Hematopoietic multipotent progenitor cell treated with erythropoietin and hydrocortisone succinate and interleukin-3 and kit ligand, for 4 days (in vitro differentiated cells): ENCODE measurements at places on chromosomes 5 and 9.
A peak's percentile ranks its signal among the peaks of the same experiment; 100 is the strongest.

DNA sequence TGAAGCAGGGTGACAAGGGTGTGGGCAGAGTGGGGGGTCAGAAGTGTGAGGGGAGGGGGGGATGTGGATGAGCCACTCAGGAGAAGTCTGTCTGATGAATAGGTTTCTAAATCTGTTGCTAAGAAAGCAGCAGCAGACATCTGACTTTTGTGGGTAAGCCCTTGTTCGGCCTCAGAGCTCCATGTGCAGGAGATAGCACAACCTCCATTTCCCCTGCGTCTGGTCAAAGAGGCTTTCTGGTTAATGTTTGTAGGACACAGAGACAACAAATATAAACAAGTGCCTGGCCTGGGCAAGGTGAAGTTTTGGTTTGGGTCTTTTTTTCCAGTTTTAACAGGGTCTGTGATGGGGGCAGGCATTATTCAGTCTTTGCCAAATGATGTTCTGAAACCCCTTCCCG is 57.0 kb upstream of the GNE start:
- DNase-seq: no peak

- DNase-seq: no peak
These were observed 54.6 kb upstream of the KCNIP1 start for GRCh38 chr5:170449232-170449631.

- no peak for DNase-seq
These were observed 289.3 kb downstream of the ZNF608 start for GRCh38 chr5:124457101-124457500.

DNA sequence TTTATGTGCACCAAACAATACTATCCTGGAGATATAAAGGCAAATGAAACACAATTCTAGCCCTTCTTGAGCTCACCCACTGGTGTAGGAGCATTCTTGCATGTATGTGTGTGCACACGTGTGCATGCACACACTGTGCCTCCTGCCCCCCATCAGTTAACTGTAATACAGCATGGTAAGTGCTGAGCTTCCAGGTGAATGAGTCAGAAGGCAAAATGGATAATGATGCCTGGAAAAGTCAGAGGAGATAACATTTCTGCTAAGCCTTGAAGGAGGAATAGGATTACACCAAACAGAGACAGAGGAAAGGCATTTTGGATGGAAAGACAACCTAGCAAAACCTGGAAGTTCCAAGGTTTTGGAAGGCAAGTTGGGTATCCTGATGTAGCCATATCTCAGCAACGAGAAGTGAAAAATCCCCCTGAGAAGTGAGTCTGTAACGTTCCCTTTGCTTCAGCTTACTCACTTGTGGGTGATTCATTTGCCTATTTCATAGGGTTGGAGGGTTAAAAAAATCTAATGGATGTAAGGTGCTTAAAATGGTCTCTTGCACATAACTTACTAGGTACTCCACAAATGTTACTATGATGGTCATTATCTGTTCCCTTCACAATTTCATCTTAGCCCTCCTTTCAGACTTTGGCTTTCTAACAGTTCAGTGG is 101.4 kb upstream of the STC2 start:
- no peak for DNase-seq

DNA sequence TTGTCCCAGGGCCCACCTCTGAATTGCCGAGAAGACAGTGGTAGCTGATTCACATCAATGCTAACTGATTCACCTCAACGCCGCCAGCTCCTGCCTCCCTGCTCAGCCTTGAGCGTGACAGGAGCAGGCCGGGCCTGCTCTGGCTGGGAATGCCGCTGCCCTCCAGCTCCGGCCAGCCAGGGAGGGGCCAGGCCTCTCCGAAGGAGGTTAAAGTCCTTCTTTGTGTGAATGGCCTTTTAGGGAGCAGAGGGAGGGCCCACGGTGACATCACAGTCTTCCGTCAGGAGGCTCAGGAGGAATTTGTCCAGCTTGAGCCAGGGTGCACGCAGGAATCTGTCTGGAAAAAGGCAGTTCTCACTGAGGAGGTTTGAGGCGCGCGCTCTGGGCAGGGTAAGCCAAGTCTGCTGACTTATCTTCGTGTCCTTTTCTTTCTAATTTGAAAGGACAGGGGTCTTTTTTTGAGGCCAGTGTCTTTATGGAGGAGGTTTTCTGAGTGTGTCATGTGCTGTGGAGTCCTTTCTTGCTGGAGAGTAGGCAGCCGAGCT is 82.7 kb downstream of the C9orf152 start:
- no peak for DNase-seq

DNA sequence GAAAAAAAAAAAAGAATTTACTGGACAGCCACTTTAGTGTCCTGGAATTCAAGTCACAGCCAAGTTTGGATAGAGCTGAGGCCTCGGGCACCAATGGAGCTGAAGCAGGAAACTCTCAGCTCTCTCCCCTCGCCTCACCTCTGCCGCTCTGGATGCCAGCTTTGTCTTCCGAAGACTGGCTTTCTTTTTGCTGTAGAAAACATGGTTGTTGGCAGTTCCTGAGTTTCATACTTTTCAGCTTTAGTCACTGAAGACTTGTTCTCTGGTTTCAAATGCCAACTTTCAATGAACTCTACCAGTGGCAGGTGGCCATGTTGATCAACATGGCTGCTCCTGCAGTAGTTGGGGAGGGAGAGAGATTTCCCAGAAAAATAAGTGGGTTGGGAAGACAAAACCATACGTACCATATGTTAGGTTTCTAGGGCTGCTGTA is 142.2 kb downstream of the SNX18 start:
- no peak for DNase-seq

GRCh38 chr9:114720086-114720676 is 38.2 kb upstream of the TEX48 start:
- DNase-seq: no peak

DNA sequence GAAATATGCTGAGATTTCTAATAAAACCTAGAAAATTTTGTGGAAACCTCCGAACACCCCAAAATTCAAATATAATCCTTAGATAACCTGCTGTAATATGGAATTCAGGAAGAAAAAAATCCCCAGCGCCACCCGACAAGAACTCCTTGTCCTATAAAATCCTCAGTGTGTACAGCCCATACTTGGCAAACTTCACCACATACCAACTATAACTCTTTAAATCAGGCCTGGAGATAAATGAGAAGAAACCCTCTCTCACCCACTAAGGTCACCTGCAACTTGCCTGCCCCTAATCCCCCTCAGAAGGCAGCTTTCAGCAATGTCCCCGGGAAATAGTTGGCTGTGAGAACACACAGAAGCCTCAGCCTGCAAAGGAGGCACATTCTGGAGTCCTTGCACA is 90.5 kb downstream of the SH3TC2 start:
- no peak for DNase-seq

GRCh38 chr9:77386187-77386586 is 208.9 kb downstream of the VPS13A start:
- DNase-seq: no peak

DNA sequence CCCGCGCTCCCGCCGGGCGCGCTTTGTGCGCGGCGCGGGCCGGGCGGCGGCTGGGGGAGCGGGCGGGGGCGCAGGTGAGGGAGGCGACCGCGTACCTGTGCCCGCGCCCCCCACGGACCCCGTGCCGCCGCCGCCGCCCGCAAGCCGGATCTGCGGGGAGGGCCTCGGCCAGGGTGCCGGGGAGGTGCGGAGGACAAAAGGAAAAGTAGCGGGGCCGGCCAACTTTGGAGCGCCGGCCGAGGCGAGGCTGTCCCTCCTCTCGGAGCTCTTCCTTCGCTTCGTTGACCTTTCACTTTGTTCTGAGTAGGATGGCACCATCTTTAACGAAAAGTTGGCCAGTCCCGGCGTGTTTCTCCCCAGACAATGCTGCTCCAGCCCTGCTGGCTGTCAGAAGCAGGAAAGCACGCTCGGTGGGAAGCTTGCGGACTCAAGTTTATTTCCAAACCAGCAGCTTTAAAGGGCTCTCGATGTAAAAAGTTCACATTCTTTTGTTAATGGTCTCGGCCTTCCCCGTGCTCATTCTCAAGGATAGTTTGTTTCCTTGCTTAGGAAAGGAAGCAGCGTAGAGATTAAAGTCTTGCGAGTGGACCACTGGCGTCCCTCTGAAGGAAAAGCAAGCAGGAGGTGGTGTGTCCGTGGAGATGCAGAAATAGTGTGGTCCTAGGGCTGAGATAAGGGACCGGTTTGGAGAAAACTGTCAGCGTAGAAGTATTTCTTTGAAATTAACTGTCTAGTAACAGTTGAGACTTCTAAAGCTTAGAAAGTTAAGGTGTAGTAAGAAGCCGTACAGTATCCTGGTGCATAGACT is 639 bp downstream of the EHMT1 start:
- DNase-seq: peak; percentile 65

DNA sequence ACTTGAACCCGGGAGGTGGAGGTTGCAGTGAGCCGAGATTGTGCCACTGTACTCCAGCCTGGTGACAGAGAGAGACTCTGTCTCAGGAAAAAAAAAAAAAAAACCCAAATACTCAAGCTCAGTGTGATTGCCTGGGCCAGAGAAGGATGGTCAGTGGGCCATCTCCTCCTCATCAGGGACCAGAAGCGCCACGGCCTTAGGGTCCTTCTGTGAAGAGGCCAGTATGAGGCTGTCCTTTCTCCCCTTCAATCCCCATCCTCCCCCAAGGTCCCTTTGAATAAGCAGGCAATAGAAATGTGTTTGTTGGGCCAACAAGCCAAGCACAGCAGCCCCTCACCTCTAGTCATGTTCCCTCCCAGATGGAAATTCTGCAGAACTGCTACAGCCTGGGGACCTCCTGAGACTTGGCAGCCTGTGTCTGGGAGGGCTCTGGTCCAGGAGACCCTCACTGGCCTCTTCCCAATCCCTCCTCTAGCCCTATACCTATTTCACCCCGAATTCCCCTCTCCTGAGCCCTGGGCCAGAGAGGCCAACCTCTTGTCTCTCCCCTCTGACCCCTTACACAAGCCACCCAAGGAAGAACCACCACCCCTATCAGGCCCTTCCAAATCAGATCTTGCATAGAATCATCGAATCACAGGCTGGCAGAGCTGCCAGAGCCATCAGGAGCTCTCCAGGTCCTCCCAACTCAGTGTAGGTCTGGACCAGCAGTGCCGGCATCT is 1.0 kb downstream of the CSF1R start:
- no peak for DNase-seq

DNA sequence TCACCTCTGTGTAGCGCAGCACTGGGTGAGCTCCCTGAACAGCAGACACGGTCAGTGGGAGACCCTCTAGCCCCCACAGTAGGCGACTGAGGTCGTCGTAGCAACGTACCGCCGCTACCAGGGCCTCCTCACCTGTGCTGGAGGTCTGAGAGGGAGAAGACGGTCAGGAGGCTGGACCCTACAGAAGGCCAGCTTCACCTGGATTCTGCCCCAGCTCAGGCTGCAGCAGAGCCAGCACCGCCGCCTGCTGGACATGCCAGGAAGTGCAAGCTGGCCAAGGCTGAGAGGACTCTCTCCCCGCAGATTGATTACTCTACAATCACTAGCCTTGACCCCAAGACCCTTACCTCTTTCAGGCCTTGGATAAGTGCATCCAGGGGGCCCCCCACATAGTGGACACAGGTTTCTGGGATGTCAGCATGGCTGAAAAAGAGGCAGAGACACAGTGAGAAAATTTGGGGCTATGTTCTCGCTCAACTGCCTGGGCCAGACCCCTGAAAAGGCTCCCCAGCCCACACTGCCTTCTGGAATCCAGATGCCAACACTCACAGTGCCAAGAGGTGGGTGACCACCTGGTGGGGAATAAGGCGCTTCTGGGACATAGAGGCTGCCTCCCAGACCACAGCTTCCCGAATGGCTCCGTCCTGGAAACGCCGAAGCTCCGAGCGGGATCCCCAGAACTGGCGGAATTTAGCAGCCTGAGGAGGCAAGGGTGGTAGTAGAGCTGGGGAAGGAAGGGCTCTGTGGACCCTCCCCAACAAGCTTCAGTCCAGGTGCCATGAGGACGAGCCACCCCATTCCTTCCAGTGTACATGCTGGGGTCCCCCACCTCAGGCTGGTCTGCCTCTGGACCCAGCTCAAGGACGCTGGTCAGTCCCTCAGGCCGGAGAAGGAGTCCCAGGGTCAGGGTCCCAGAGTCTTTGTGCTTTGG is 6.9 kb downstream of the NOL6 start:
- peak; percentile 69 for DNase-seq

DNA sequence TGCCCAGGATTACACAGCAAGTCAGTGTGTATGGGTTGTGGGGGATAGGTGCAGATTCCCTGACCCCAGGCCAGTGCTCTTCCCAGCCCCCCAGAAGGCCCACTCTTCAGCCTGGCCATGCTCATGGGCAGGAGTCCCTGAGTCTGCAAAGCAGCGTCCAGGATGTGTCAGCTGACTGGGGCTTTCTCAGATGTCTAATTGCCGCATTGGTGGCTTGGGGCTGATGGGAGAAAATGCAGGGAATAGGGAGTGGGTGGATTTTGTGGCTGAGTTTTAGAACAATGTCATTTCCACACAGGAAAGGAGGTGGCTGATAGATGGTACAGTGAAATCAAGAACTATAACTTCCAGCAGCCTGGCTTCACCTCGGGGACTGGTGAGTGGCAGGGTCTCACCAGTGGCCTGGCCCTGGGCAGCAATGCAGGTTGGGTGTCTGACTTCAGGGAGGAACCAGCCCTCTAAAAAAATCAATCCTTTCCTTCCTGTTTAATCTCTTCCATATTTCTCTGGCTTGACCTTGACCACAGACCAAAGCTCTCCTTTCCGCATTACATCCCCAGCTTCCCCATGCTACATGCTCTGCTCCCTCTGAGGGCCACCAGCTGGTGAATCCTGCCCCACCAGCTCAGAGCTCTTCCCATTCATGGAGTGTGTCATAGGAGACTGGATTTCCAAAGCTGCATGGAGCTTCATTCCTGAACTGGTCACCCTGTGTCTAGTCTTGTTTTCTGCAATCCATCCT is 14.2 kb downstream of the GLIPR2 start:
- DNase-seq: no peak

DNA sequence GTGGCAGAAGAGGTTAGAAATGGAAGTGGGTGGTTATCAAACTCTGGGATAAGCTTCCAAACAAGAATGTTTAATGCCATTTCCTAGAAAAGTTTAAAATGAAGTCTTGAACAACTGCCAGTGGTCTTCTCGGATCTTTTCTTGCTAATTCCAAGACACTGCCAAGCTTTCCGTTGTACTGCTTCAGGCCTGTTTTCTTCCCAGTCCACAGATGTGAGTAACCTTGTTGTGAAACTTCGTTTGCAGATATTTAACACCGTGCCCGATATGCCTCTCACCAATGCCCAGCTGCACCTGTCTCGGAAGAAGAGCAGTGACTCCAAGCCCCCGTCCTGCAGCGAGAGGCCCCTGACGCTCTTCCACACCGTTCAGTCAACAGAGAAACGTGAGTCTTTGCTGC is 269.8 kb downstream of the NR3C1 start:
- no peak for DNase-seq

- no peak for DNase-seq
These were observed 71.6 kb upstream of the STC2 start for GRCh38 chr5:173399851-173400250.

GRCh38 chr5:17411436-17412402 is 86.3 kb upstream of the TAF11L2 start:
- DNase-seq: no peak

GRCh38 chr5:78586251-78586650 is 62.3 kb downstream of the LHFPL2 start:
- peak; percentile 91 for DNase-seq

GRCh38 chr9:272251-273213 is 57.9 kb downstream of the DOCK8 start:
- peak; percentile 95 for DNase-seq
